Activated CD4-positive, alpha-beta T cell treated with anti-CD3 and anti-CD28 coated beads for 4 hours (primary cell): ENCODE measurements at places on chromosomes 1 and 21.

GRCh38 chr21:44405948-44406872, 49.1 kb upstream of the LRRC3 start:
- DNase-seq: no peak

- no peak for DNase-seq
Measured at GRCh38 chr1:89939059-89939570, 55.8 kb upstream of the ZNF326 start.

DNA sequence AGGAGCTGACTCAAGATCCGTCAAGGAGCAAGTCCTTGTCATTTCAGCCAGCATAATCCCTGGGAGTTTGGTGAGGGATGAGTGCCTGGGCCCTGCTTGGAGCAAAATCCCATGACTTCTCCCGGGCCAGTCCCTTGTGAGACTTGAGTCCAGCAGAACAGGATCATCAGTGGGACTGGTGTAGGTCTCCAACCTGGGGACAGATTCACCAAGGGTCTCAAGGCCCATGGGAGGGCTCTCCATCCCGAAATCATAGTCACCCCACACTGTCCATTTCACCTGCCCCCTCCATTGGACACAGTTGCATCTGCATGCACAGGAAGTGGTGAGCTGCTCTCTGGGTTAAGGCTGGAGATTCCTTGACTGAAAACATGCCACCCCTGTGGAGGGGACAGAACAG, 178.2 kb downstream of the FOXD2 start:
- DNase-seq: no peak

GRCh38 chr1:160656737-160657136, 9.9 kb upstream of the SLAMF1 start:
- DNase-seq: no peak

- no peak for DNase-seq
Measured at GRCh38 chr1:201968202-201968925, 13.1 kb downstream of the TIMM17A start.

DNA sequence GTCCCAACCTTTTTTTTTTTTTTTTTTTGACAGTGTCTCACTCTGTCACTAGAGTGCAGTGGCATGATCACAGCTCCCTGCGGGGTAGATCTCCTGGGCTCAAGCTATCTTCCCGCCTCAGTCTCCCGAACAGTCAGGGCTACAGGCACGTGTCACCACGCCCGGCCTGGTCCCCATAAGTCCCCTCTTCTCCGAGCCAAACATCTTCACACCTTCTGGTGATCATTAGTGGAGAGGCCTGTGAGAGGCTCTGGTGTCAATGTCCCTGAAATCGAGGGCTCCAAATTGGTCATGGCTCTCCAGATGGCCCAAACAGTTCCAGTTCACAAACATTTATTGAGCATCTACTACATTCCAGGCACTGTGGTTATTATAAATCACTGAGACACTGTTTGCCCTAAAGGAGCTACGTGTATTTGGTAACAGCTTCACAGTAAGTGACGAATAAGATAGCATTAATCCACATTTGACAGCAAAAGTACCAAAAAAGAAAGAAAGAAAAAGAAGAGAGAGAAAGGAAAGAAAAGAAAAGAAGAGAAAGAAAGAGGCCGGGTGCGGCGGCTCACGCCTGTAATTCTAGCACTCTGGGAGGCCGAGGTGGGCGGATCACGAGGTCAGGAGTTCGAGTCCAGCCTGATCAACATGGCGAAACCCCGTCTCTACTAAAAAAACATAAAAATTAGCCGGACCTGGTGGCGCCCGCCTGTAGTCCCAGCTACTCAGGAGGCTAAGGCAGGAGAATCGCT, 867 bp upstream of the TIMM17A start:
- no peak for DNase-seq

GRCh38 chr1:178540204-178540603, 27.3 kb downstream of the TEX35 start:
- no peak for DNase-seq

- no peak for DNase-seq
Measured at GRCh38 chr21:18026359-18026758, 207.2 kb upstream of the C21orf91 start.

DNA sequence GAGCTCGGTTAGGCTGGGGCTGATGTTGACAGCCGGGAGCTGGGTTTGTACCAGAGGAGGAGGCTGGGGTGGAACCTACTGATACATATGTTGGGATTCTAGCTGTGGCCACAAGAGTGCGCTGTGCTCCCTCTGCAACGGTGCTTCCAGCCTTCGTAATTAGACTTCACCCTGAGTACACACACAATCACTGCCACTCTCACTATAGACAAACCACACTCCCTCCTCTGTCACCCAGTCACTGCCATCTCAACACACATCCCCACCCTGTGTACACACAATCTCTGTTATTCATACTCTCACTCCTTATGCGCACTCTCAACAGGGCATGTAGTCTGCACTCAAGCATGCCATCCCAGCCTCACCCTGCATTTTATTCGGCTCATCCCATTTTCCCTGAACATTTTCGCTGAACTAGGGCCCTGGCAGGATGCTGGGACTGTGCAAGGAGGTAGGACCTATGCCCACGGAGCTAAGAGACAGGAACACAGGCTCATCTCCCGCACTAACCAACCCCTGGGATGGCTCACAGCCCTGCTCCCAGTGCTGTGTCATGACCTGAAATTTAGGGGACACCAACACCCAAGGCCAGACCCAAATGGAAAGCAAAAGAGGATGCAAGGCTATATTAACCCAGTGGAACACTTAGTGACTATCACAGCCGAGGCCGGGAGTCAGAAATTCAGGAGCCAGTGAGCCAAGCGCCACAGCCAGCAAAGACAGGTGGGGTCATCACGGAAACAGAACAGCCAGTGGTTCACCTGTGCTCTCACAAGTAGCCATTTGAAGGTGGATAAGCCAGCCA, 5.7 kb downstream of the GJB3 start:
- DNase-seq: peak; percentile 49

- DNase-seq: no peak
Measured at GRCh38 chr1:228555074-228555994, 68.2 kb downstream of the RNF187 start.

- peak; percentile 63 for DNase-seq
Measured at GRCh38 chr1:38029685-38030511, 16.7 kb downstream of the POU3F1 start.

- no peak for DNase-seq
Measured at GRCh38 chr1:206039046-206039973, 13.7 kb upstream of the RHEX start.

DNA sequence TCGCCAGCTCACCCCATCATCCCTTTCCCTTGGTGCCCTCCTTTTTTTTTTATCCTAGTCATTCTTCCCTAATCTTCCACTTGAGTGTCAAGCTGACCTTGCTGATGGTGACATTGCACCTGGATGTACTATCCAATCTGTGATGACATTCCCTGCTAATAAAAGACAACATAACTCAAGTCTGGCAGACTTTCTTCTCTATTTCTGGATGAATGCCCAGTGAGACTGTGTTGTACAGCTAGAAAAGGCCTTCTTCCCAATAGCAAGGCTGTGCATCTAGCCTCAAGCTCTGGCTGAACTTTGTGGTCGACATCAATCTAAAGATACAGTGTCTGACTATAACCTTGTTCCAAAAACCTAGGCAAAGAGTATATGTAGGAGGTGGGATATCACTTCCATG, 6.4 kb downstream of the IL24 start:
- no peak for DNase-seq
